Frontal cortex (tissue), 4 donors: ENCODE measurements at places on chromosomes 2 and 18. TPM values are rescaled to one million over a fixed set of nuclear protein-coding genes. Genes with fewer than 3 reads are reported as not detected.

DNA sequence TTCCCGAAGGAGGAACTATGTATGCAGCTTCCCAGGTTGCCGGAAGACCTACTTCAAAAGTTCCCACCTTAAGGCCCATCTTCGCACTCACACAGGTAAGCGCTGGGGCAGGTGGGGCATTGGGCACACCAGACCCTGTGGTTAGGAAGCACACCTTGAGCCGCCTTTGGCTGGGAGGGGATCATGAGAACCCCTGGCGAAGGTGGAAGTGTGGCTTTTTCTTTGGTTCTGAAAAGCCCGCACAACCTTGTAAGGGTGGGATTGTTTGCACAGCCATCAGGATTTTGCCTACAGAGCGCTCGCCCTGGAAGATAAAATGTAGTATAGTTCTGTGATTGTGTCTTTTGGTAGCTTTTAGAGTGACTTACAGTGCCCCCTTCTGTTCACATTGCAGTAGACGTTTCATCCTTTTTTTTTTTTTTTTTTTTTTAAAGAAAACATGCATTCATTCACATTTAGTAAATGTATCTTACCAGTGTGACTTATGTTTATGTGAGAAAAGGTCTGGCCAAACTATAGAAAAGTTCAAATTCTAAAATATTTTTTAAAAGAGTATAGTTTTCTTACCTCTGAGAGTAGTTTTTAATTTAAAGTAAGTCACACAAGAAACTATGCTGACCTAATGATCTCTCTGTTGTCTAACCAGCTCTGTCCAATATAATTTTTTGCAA is 5.3 kb downstream of the KLF11 start:
- peak; percentile 65 for DNase-seq

- DNase-seq, result no peak
Measured at GRCh38 chr2:85245891-85246290, 81.9 kb downstream of the TGOLN2 start.

DNA sequence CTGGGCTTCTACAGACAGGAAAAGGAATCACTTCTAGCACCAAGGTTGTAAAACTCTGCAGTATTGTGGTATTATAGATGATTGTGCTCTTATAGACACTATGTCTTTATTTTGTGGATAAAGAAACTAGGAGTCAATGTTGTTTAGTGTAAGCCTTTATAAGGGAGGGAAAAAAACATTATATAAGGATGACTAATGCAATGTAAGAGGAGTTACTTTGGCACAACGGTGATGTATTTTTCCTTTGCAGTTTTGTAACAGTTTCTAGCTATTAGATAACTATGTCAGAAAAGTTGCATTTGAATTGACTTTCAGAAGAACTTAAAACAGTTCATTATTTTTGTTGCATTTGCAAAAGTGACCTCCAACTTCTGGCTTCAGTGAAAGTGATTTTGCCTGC is 545.4 kb downstream of the CCDC85A start:
- no peak for DNase-seq

- DNase-seq, result no peak
Measured at GRCh38 chr2:48519593-48519992, 10.4 kb upstream of the STON1 start.

Gene CCDC150
- total RNA-seq, result 4.5 TPM

Gene MERTK
- total RNA-seq, result 2.4 TPM
